ENCODE measurements at places on chromosomes 16 and 17.
A peak's percentile ranks its signal among the peaks of the same experiment; 100 is the strongest.

DNA sequence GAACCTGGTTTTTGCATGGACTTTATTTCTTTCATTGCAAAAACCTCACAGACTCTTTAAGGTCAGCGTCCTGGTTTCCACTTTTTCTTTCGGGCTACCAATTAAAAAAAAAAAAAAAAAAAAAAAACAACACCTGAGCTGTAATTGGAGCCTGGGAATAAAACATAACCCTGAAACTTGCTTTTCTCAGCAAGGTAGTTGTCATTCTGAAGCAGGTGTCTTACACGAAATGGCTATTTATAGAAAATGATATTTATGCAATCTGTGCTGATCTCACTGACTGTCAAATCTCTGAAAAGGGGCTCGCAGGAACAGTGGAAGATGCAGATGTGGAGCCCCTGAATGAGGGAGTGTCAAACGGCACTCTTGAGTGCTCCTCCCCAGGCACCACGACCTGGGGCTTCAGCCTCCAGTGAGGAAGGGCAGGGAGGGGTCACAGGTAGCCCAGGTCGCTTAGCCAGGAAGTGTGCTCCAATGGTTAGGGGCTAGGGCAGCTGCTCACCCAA, 10.4 kb upstream of the COTL1 start:
- no peak for DNase-seq

GRCh38 chr16:85738923-85739715, 11.8 kb downstream of the C16orf74 start:
- no peak for DNase-seq

- no peak for DNase-seq
Observed at GRCh38 chr16:17058471-17058870, 412.3 kb downstream of the XYLT1 start.

DNA sequence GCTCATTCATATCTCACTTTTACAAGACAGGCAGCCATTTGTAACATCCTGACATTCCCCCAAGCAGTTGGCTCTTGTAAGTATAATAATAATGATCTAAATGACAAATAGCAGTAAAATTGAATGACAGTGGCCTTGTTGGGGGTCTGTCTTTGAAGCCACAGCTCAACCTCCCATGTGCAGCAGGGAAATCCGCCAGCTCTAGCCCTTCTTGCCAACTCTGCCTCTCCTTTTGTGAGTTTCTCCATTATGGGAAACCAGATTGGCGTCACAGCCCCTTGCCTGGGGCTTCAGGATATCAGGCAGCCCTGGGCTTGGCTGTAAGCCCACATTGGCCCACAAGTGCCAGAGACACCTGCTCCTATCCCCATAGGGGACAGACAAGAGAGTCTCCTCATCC, 70.4 kb upstream of the CACNG5 start:
- no peak for DNase-seq

DNA sequence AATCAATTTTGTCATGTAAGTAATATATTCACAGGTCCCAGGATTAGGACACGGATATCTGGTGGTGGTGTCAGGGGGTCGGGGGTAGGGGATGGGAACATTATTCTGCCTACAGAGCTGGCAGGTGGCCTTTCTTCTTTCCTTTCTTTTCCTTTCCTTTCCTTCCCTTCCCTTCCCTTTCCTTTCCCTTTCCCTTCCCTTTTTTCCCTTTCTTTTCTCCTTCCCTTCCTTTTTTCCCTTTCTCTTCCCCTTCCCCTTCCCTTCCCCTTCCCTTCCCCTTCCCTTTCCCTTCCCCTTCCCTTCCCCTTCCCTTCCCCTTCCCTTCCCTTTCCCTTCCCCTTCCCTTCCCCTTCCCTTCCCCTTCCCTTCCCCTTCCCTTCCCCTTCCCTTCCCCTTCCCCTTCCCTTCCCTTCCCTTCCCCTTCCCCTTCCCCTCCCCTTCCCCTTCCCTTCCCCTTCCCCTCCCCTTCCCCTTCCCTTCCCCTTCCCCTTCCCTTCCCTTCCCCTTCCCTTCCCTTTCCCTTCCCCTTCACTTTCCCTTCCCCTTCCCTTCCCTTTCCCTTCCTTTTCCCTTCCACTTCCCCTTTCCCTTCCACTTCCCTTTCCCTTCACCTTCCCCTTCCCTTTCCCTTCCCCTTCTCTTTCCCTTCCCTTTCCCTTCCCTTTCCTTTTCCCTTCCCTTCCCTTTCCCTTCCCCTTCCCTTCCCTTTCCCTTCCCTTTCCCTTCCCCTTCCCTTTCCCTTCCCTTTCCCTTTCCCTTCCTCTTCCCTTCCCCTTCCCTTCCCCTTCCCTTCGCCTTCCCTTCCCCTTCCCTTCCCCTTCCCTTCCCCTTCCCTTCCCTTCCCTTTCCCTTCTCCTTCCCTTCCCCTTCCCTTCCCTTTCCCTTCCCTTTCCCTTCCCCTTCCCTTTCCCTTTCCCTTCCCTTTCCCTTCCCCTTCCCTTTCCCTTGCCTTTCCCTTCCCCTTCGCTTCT, 145.9 kb downstream of the PRKCB start:
- DNase-seq = no peak

- no peak for DNase-seq
Observed at GRCh38 chr17:61581611-61582349, 9.2 kb downstream of the NACA2 start.

GRCh38 chr16:24070851-24071250, 185.3 kb upstream of the CACNG3 start:
- no peak for DNase-seq

GRCh38 chr17:30579610-30580315, 102.6 kb downstream of the GOSR1 start:
- DNase-seq = no peak

- DNase-seq = no peak
Observed at GRCh38 chr16:82660075-82660645, 33.4 kb downstream of the CDH13 start.

DNA sequence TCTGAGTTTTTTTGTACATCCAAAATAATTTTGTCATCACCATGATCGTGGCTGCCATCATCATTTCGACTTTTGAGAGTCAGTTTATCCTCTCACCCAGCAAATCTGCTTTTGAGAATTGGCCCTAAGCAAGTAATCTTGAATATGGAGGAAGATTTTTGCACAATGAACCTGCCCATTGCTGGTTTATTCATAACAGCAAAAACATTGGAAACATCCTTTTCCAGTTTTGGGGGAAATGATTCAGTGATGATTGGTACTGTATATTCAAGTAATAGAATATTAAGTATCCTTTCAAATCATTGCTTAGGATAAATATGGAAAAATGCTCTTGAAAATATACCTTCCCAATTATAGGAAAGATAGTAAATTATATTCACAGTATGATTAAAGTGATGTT, 53.1 kb downstream of the PRKCA start:
- DNase-seq = no peak

DNA sequence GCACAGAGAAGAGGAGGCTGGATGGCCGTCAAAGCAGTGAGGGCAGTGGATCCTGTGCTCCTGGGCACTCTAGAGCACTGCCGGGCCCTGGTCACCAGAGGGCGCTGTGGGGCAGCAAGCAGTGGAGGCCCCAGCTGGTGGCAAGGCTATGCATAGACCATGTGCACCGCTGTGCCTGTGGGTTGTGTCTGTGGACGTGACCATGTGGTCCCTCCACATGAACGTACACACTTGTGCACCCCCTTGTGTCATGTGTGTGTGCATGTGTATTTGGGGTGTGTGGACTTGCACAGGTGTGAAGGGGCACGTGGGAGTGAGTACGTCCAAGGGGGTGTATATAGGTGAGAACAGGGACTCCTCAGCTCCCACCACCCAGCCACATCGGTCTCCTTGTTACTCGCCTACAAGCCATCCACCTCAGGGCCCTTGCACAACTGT, 4.4 kb upstream of the MAP2K3 start:
- DNase-seq = peak; percentile 81

DNA sequence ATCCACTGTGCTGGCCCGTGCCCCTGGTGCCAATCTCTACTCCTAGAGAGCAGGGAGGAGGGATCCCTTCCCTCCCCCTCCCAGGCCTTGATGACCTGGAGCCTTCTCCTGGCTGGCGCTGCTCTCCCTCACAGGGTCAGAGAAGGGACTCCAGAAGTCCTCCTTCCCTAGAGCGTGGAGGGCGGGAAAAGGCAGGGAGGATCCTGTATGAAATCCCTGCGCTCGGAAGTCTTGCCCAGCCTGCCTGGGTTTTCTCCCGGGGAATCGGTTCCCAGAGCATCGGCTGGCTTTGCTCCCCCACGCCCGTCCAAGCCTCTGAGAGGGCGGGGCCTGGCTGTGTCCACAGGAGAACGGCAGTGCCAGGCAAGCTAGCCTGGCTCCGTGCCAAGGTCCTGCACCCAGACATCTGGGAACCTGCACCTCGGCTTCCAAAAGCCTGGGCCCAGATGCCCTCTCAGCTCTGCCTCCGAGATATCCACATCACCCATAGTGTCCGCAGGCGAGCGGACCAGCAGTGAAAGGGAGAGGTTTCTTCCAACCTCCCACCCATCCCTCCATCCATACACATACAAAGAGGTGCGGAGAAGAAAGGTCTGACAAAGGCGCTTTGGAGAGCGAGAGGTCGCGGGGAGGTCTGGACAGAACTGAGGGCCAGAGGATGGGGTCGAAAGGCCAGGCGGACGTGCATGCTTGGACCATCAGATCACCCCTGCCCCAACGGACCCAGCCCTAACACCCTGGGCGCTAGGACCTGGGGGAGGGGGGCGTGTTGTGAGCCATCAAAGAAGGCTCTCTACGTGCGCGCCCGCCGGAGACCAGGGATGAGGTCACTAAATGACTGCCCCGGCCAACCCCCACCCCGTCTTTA, 1.1 kb downstream of the MPP2 start:
- DNase-seq = peak; percentile 26

- no peak for DNase-seq
Observed at GRCh38 chr17:69809331-69809730, 265.7 kb upstream of the KCNJ16 start.

- DNase-seq = no peak
Observed at GRCh38 chr17:75754378-75755204, 10.4 kb downstream of the GALK1 start.

DNA sequence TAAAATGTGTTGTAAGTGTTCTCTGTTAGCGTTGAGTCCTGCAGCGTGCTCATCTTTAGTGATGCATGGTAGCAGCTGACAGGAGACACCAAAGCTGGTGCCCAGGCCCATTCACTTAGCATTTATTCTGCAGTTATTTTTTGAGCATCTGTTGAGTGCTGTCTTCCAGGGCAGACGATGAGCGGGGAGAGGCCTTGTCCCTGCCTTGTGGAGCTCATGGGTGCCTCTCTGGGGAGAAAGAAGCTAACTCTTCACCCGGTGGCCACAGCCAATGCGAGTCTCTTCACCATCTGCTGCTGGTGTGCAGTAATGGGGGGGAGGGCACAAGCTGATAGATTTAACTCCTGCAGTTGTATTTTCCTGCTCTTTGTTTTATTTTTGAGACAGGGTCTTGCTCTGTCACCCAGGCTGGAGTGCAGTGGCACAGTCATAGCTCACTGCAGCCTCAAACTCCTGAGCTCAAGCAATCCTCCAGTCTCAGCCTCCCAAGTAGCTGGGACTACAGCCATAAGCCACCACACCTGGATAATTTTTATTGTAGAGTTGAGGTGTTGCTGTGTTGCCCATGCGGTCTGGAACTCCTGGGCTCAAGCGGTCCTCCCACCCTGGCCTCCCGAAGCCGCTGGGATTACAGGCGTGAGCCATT, 30.5 kb downstream of the GPT2 start:
- no peak for DNase-seq

DNA sequence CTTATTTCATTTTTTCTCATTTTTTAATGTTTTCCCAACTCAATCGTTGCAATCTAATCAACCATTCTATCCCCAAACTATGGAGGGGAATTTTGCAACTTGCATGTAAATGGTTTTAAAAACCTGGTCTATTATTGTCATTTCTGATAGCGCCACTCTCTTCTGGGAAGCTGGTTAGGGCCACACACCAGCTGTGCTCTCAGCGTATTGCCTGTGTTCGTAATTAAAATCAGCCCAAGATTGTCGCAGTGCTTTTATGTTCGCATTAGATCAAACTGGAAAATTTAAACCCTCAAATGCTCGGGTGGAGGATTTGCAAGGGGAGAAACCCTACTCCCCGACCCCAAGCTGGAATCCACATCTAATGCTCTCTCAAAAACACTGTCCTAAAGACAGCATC, 123.5 kb upstream of the CACNG5 start:
- no peak for DNase-seq

DNA sequence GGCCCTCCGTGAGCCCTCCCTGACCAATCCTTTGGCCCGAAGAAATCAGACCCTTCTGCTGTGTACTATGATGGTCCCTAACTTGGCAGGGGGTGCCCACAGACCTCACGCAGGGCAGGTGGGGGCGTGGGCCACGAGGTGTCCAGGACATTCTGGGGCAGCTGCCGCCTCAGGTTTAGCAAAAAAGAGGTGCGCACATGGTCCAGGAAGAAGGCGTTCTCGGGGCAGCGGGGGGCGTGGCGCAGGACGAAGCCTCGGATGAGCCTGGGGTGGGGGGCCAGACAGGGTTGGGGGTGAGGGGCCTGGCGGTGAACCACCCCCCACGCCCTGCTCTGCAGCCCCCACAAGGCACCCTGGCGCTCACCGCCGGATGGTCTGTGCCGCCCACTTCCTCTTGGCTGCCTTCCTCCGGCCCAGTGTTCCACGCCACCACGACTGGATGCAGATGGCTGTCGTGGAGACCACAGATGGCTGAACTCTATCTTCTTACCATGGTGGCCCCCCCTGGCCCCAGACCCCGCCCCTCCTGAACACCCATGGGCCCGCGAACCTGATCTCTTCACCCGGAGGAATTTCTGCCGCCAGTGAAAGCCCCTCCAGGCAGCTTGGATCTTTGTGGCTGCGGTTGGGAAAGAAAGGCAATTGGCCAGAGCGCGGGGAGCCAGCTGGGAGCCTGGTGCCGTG, 14.2 kb upstream of the CRK start:
- DNase-seq = no peak

DNA sequence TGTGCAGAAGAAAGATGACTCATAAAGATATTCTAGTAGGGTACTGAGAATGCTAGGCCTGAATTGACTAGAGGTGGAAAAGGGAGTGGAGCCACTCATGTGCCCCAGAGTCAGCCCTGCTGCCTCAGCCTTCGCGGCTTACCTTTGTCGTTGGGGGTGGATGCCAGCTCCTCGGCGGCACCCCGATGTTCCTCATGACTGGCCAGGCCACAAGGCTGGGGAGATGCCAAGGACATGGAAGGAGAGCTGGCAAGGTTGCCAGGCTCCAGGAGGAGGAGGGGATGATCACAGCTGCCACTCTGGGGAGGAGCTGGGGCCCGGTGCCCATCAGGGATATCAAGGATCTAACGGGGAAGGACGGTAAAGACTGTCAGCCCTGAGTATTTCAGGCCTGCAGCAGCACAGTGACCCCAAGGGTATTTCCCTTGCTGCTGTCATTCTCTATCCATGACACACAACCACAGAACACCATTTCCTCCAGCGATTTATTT, 9.7 kb upstream of the SLC35B1 start:
- no peak for DNase-seq
